ENCODE measurements at places on chromosomes 4 and X.

- no peak for DNase-seq
These were observed 76.9 kb downstream of the TMLHE start for GRCh38 chrX:155535866-155536265.

GRCh38 chr4:139782926-139783522 is 117.4 kb downstream of the MGST2 start:
- no peak for DNase-seq

DNA sequence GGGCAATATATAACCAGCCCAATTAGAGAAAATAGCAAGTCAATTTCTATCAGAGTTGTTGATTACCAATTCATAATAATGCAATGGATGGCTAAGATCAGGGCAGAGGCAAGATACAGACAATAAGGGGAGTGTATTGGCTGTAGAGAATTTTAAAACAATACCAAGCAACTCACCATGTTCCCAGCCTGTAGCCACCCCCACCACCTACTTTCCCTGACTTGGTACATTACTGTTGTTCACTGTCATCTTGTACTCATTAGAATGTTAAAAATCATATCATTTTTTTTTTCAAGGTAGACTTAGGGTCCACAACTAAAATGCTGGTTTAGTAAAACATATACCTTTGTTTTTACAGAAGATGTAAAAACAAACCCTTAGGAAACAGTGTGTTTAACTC is 27.7 kb downstream of the HNRNPD start:
- no peak for DNase-seq

DNA sequence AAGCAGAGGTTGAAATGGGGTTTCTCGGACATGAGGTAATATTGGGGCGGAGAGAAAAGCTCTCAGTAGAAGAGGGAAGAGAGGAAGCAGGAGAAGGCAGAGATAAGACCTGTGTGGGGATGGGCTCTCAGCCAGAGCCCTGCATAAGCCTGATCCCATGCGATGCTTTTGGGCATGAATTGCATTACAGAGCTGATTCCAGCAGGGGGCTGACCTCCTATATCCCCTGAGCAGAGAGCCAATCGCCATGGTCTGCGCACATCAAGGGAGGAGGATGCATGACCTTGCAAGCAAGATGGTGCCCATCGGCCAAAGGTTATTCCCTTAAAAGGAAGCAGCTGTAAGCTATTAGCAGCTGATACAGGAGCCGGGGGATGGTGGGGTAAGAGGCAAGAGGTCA is 7.6 kb downstream of the ANOS1 start:
- DNase-seq = no peak

DNA sequence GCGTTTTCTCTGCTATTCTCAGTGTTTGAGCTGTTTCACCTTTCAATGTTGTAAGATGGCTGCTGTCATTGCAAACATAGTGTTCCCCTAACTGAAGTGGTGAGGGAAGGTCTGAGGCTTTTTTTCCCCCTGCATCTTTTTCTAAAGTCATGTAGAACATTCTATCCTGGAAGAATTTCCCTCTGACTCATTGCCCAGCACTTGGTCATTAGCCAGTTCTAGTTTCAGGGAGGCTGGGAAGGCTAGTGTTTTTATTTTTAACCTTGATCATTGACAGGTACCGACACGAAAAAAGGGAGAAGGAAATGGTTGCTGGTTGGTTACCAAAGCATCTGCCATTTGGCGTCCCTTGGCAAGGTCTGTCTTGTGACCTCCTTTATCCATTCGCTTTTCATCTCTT is 6.6 kb downstream of the LANCL3 start:
- DNase-seq = no peak

DNA sequence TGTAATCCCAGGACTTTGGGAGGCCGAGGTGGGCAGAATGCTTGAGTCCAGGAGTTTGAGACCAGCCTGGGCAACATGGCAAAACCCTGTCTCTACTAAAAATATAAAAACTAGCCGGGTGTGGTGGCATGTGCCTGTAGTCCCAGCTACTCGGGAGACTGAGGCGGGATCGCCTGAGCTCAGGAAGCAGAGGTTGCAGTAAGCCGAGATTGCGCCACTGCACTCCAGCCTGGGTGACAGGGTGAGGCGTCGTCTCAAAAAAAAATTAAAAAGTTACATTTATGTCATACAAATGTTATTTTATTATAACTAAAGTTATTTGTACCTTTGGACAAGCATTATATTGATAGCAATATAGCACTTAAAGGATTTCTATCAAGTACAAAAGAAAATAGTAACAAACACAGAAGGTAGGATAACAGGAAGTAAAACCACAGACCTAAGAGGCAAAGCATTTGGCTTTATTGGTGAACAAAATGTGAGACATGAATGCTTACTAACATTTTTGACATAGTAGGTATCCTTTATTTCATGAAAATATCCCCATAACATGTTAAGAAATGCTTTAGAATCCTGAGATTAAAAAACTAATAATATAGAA is 51.5 kb downstream of the TMEM165 start:
- DNase-seq = no peak

DNA sequence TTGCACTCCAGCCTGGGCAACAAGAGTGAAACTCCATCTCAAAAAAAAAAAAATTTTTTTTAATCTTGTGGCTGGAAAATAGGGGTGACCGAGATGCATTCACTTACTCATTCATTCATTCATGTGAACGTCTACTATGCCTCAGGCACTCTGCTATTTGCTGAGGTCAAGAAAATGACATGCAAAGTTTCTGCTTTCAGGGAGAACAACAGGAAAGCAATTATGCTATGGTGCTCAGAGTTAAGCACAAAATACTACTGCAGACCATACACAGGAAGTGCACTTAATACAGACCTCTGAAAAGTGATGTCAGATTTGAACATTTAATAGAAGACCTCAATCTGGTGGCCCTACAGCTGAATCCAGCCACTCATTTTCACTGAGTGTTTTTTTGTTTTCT is 59.6 kb upstream of the DUSP21 start:
- DNase-seq = no peak

- DNase-seq = no peak
These were observed 87.3 kb downstream of the STPG2 start for GRCh38 chr4:98055800-98056501.

- DNase-seq = no peak
These were observed 208.9 kb downstream of the NWD2 start for GRCh38 chr4:37453281-37453998.

DNA sequence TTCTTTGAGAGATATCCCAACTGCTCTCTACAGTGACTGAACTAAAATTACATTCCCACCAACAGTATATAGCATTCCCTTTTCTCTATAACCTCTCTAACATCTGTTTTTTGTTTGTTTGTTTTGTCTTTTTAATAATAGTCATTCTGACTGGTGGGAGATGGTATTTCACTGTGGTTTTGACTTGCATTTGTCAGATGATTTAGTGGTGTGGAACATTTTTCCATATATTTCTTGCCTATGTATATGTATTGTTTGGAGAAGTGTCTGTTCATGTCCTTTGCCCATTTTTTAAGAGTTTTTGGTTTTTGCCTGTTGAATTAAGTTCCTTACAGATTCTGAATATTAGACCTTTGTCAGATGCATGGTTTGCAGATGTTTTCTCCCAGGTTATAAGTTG is 9.0 kb downstream of the USO1 start:
- DNase-seq = no peak

DNA sequence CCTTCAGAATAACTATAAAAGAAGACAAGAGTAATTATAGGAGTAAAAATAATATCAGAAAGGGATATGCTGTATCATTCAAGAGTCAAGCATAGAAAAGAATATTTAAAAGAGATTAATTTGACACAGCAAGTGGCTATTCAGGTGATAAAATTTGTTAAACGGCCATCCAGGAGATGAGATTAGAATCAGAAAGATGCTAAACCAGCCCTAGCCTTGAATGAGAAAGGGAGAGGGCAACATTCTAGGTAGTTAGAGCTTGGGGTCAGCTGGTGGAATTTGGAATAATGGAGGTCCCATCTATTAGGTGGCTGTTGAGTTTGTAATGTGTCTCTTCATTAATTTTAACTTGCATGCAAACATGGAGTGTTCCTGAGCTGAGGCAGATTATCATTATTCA is 350.5 kb upstream of the PABPC4L start:
- DNase-seq = no peak

GRCh38 chrX:118346258-118347094 is 570 bp downstream of the WDR44 start:
- peak; percentile 52 for DNase-seq

- no peak for DNase-seq
These were observed 80.5 kb downstream of the CLCN4 start for GRCh38 chrX:10237241-10237640.

- DNase-seq = peak; percentile 35
These were observed 57.4 kb downstream of the TSC22D3 start for GRCh38 chrX:107718156-107718621.

- no peak for DNase-seq
These were observed 181.3 kb downstream of the SOWAHB start for GRCh38 chr4:76716658-76717057.

DNA sequence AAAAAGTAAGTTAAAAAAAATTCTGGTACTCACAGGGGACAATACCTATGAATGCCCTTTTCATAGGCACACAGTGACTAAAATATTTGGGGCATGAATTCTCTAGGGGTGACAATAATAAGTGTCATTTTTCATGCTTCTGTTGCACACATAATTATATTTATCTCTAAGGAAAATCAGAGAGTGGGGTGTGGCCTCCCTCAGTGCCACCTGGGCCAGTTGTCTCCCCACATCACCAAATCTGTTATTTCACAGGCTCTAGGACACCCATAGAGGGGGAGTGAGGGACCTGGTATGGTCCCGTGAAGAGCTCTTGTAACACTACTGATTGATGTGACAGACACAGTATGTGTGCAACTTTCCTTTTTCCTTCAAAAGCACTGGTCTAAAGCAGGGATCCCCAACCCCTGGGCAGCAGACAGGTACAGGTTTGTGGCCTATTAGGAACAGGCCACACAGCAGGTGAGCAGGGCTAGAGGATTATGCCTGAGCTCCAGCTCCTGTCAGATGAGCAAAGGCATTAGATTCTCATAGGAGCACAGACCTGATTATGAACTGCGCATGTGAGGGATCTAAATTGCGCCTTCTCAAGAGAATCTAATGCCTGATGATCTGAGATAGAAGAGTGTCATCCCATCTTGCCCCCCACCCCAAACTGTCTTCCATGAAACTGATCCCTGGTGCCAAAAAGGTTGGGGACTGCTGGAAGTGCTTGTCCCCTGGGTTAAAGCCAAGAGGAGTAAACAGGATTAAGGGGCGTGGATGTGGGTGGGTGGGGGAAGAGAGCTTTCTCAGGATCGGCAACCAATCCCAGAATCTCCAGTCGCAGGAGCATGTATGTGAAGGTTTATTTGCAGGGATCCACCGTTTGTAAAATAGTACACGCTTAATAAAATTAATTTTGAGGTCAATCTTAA is 856 bp downstream of the SLC9B1 start:
- no peak for DNase-seq

- DNase-seq = no peak
These were observed 146.5 kb upstream of the PUDP start for GRCh38 chrX:7294483-7294882.

DNA sequence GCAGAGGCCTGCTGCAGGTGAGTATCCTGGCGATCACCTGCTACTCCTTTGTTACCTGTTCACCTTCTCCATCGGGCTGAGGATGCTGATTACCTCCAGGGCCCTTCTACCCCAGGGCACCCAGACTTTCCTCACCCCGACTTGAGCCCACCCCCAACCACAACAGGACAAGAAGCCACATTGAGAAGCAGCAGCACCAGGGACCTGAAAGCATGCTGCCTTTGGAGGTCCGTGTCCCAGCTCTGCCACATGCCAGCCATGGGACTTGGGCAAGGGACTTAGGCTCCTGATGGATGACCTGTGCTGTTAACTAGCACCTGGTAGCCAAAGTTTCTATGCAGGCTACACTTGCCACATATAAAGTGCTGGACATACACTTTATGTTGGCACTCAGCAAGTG is 89.7 kb downstream of the CPZ start:
- no peak for DNase-seq

GRCh38 chr4:70280567-70280966 is 38.2 kb downstream of the CSN3 start:
- no peak for DNase-seq

DNA sequence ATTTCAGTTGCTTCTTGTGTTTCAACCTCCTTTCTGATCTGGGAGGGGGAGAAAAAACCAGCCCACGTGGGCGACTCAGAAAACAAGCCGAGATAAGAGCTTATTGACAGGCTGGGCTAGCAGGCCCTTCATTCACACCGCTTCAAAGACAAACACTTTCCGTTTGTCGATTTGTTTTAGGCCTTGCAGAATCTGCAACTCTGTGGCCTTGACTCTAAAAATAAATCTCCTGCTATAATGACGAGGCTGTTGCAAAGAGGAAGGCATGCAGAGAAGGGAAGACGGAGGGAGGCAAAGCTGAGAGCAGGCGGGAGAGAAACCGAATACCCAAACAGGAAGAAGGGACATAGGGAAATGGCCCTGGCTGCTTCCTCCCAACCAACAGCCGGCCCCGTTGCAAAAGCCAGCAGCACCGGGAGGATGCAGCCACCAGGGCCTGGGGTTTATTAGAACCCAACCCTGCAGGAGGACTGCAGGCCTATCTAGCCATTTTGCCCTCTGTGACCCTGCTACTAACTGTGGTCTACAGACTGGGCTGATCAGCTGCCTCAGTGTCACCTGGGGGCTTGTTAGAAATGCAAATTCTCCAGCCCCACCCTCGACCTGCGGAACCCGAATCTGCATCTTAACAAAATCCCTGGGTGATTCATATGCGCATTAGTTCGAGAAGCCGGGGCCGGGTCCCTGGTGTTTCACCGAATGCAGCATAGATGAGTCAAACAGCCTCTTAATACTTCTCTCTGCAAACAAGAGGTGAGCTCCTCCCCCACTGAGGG is 325.5 kb downstream of the BCOR start:
- peak; percentile 89 for DNase-seq

- no peak for DNase-seq
These were observed 764.4 kb upstream of the PCDH10 start for GRCh38 chr4:132384709-132385108.

- no peak for DNase-seq
These were observed 55.8 kb downstream of the C4orf50 start for GRCh38 chr4:5962416-5962815.

DNA sequence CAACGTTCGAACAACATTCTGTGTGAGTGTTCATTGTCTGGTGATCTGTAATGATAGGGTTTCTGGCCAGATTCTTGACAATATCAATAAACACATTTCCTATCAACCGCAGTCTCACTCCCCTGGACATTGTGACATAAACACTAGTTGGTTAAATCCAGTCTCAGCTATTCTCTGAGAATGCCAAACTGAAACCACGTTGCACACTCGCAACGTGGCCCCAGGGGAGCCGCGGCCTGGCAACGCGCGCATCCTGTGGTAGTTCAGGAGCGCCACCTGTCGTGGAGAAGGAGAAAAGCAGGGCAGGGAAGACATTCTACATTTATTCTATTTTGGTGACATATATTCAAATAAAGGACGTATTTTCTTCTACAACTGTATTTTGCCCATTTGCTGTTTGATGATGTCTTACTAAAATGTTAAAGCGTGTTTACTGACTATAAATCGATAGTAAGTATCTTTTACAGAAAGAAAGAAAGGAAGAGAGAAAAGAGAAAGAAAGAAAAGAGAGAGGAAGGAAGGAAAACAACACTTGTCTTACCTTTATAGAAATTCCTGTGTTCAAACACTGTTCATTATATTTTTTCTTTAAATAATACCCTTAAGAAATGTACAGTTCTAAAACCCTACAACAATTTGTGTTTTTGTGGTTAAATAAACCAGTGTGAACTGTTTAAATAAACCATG is 738.3 kb upstream of the FRG1 start:
- no peak for DNase-seq

Measured in GDM1 (cell line).